ENCODE measurements at places on chromosomes 16 and 17. TPM values are rescaled to one million over a fixed set of nuclear protein-coding genes. Genes with fewer than 3 reads are reported as not detected.

Gene HAGHL
- 25.7 TPM for polyA plus RNA-seq

Gene ASPA
- 0.93 TPM for polyA plus RNA-seq

Gene OR1F1
- not detected for polyA plus RNA-seq

Gene RTN4RL1
- 0.67 TPM for polyA plus RNA-seq

Gene IRX6
- 0.08 TPM for polyA plus RNA-seq

Gene ATP2A1
- polyA plus RNA-seq = 0.33 TPM

Gene SCNN1B
- 2.6 TPM for polyA plus RNA-seq

Gene KRT31
- polyA plus RNA-seq = not detected

Gene NACA2
- polyA plus RNA-seq = 0.16 TPM

Gene SLC52A1
- polyA plus RNA-seq = 0.06 TPM

Gene DHX58
- 20.9 TPM for polyA plus RNA-seq

Gene TBC1D3H
- polyA plus RNA-seq = not detected

Gene GCSH
- 8.3 TPM for polyA plus RNA-seq

Gene SMTNL2
- 0.67 TPM for polyA plus RNA-seq
